ENCODE measurements at places on chromosomes 3 and 15. TPM values are rescaled to one million over a fixed set of nuclear protein-coding genes. Genes with fewer than 3 reads are reported as not detected.
A peak's percentile ranks its signal among the peaks of the same experiment; 100 is the strongest.

DNA sequence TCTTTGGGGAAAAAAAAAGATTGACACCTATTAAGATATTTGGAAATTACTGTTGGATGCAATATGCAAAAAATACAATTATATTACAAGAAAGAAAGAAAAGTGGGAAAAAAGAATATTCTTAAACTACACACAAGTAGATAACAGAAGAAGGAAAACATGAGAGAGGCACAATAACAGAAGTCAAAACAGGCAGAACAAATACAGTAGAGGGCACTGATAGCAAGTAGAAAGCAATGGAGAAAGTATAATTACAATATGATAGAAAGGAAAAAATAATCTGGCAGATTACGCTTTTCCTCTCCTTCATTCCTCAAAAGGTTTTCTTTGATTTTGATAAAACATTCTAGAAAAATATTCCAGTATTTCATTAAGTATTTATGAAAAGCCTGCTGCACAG is 72.1 kb downstream of the ADAM10 start:
- H3K36me3 ChIP-seq, result no peaks in the 10 kb centered on the region
- DNase-seq, result no peak
- H3K4me1 ChIP-seq, result no peaks in the 10 kb centered on the region
- no peaks in the 10 kb centered on the region for H3K27me3 ChIP-seq

DNA sequence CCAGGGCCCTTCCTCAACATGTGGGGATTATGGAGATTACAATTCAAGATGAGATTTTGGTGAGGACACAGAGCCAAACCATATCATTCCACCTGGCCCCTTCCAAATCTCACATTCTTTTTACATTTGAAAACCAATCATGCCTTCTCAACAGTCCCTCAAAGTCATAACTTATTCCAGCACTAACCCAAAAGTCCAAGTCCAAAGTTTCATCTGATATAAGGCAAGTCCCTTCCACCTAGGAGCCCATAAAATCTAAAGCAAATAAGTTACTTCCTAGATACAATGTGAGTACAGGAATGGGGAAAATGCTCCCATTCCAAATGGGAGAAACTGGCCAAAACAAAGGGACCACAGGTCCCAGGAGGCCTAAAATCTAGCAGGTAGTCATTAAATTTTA is 309.5 kb upstream of the SLITRK3 start:
- DNase-seq, result no peak
- H3K27ac ChIP-seq, result no peak overlapping the region
- no peaks in the 10 kb centered on the region for H3K36me3 ChIP-seq
- no peaks in the 10 kb centered on the region for H3K27me3 ChIP-seq
- no peak overlapping the region for H3K4me3 ChIP-seq

GRCh38 chr15:57784081-57784511 is 77.6 kb downstream of the POLR2M start:
- H3K27ac ChIP-seq, result no peak overlapping the region
- no peaks in the 10 kb centered on the region for H3K36me3 ChIP-seq
- H3K4me3 ChIP-seq, result no peak overlapping the region
- peak; percentile 53 for DNase-seq
- no peaks in the 10 kb centered on the region for H3K27me3 ChIP-seq

DNA sequence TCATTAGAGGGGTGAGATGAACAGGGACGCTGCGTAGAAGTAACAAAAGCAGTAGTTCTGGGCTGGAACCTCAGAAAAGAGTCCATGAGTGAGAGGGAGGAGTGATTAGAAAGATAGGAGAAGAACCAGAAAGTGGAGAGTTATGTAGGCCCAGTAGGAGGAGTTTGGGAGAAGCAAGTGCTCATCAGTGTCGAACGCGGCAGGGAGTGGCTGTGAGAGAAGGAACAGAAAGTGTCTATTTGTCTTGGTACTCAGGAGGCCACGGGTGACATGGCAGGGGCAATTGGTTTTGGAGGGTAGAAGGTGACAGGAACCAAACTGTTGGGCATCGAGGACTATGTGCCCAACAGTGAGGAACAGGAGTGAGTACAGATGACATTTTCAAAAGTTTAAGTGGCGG is 1.3 kb upstream of the INSYN1 start:
- no peak overlapping the region for H3K4me3 ChIP-seq
- DNase-seq, result no peak
- H3K36me3 ChIP-seq, result no peaks in the 10 kb centered on the region

DNA sequence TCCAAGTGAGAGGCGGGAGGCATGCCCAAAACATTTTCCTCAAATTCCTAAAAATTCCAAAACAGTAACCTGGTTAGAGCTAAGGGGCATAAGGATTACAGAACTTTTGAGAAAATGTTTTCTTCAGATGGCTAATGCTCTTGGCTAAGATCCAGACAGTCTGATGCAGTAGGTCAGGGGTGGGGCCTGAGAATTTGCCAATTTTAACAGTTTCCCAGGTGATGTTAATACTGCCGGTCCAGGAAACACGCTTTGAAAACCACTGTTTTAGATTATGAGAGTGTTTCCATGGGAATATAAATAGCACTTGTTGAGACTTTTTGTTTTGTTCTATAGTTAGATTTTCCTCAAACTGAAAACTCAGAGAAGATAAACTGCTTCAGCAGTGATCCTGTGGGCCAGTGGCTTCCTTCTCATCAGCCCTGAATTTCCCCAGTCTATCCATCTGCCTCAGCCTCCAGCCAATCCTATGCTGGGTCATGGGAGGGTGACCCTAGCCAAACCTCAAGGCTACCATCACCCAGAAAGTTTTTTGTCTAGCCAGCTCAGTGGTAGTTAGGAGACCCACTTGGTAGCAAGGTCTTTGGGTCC is 71.6 kb upstream of the ACP3 start:
- H3K36me3 ChIP-seq, result no peaks in the 10 kb centered on the region
- no peaks in the 10 kb centered on the region for H3K27me3 ChIP-seq
- no peaks in the 10 kb centered on the region for H3K4me1 ChIP-seq

DNA sequence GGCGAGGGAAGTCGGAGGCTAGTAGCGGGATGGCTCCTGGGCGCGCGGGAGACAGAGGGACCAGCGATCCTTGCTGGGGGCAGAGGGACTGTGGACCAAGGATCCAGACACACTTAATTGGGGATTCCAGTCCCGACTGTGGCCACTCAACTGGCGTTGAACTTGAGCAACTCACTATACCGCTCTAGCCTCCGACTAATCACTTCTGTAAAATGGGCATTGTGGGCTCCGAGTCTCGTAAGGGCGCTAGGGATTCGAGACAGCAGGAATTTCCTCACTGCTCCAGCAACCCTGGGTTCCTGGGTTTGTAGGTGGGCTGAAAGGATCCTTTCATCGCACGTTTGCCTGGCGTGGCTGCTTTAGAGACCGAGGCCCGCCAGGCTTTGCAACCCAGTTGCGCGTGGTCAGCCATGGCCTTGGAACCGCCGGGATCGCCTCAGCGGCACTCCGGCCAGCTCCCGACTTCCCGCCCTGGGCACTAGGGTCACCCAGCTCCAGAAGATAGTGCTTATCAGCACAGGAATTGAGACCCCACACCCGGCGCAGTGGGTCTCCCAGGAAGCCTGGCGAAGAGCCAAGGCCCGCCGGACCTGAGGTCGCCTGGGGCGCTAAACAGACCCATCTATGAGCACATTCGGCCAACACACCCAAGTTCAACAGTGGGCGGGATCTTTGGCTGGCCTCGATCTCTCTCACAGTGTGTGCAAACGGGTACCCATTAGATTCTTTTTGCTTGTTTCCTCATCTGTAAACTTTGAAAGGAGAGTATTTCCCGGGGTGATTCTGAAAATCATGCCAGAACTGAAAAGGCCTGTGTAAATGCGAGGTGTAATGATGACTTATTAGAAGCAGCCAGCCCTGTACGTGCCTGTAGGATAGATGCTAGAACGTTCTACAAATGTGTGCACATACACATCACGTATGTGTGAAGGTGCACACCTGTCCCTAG is 9.9 kb downstream of the FOXL2 start:
- no peaks in the 10 kb centered on the region for H3K27me3 ChIP-seq
- H3K27ac ChIP-seq, result no peak overlapping the region
- peak; percentile 17 for DNase-seq
- no peaks in the 10 kb centered on the region for H3K36me3 ChIP-seq

DNA sequence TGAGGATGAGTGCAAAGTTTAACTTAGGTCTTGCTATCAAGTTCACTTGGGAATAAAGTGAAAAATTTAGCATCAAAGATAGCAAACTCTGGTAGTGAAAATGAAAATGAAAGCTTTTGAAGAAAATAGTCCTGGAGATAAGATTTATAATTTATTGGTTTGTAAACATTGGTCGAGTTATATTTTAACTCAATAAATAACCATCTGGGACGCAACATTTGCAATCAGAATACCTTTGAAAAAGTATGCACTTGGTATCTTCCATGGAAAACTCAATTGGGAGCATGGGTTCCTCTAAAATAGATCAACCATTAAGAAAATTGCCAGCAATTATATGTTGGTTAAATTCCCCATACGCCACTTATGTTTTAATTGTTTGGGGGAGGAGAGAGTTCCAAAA is 209.5 kb downstream of the NAALADL2 start:
- DNase-seq, result no peak
- H3K27ac ChIP-seq, result no peak overlapping the region
- H3K4me3 ChIP-seq, result no peak overlapping the region
- H3K27me3 ChIP-seq, result no peaks in the 10 kb centered on the region
- no peaks in the 10 kb centered on the region for H3K36me3 ChIP-seq

DNA sequence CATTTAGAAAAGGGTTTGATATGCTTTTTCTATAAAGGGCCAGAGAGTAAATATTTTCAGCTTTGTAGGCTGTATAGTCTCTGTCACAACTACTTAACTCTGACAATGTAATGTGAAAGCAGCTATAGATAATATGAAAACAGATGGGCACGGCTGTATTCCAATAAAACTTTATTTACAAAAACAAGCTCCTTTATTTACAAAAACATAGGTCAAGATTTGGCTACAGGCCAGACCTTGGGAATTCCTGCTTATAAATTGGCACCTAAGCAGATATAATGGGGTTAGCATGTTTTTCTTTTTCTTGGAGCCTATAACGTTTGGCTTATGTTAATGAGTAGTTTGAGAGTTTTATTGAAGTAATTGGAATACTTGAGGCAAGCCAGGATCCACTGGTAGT is 119.4 kb upstream of the CGNL1 start:
- H3K4me1 ChIP-seq, result no peaks in the 10 kb centered on the region
- peaks cover 1% of the 10 kb centered on the region for H3K36me3 ChIP-seq
- H3K4me3 ChIP-seq, result no peak overlapping the region
- H3K27ac ChIP-seq, result no peak overlapping the region

- DNase-seq, result no peak
- no peak overlapping the region for H3K27ac ChIP-seq
- no peaks in the 10 kb centered on the region for H3K27me3 ChIP-seq
- H3K4me3 ChIP-seq, result no peak overlapping the region
- H3K36me3 ChIP-seq, result no peaks in the 10 kb centered on the region
Observed at GRCh38 chr3:154818676-154819255, 261.4 kb upstream of the MME start.

DNA sequence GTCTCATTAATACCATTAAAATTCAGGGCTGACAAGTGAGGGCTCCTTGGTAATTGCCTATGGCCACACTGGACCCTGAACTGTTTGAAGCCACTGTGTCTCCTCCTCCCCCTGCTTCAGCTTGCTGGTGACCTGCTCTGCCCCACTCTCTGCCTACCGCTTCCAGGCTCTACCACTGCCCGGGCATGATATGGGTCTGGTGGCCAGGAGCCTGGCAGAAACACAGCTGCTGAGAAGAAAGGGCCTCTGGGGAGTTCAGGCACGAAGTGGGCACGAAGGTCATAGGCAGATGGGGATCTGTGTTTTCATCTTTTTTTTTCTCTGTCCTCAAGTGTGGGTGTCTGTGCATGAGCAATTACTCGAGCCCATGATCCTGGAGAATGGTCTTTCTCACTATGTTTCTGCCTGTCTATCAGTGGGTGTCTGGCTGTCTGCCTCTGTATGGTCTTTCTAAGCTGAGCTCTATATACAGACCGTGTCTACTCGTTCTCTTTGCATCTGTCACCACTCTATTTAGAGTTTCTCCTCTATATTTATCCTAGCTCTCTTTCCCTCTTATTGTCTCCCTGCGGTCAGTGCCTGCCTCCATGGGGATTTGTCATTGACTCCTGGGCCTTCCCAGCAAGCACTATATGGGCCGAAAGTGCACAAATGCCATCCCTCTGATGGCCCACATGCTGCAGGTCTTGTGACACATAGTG is 42.1 kb upstream of the EPHB1 start:
- no peak overlapping the region for H3K27ac ChIP-seq
- H3K27me3 ChIP-seq, result no peaks in the 10 kb centered on the region
- H3K4me3 ChIP-seq, result no peak overlapping the region
- no peaks in the 10 kb centered on the region for H3K4me1 ChIP-seq
- H3K36me3 ChIP-seq, result no peaks in the 10 kb centered on the region
- no peak for DNase-seq

GRCh38 chr15:85500060-85500708 is 119.8 kb downstream of the AKAP13 start:
- H3K27ac ChIP-seq, result no peak overlapping the region
- H3K36me3 ChIP-seq, result no peaks in the 10 kb centered on the region
- H3K4me1 ChIP-seq, result no peaks in the 10 kb centered on the region
- H3K27me3 ChIP-seq, result no peaks in the 10 kb centered on the region
- no peak overlapping the region for H3K4me3 ChIP-seq
- no peak for DNase-seq

- H3K4me1 ChIP-seq, result peaks cover 1% of the 10 kb centered on the region
- DNase-seq, result no peak
- H3K27ac ChIP-seq, result no peak overlapping the region
- H3K27me3 ChIP-seq, result no peaks in the 10 kb centered on the region
- H3K36me3 ChIP-seq, result peaks cover 3% of the 10 kb centered on the region
- no peak overlapping the region for H3K4me3 ChIP-seq
Observed at GRCh38 chr3:64696896-64697295, 9.1 kb upstream of the ADAMTS9 start.

DNA sequence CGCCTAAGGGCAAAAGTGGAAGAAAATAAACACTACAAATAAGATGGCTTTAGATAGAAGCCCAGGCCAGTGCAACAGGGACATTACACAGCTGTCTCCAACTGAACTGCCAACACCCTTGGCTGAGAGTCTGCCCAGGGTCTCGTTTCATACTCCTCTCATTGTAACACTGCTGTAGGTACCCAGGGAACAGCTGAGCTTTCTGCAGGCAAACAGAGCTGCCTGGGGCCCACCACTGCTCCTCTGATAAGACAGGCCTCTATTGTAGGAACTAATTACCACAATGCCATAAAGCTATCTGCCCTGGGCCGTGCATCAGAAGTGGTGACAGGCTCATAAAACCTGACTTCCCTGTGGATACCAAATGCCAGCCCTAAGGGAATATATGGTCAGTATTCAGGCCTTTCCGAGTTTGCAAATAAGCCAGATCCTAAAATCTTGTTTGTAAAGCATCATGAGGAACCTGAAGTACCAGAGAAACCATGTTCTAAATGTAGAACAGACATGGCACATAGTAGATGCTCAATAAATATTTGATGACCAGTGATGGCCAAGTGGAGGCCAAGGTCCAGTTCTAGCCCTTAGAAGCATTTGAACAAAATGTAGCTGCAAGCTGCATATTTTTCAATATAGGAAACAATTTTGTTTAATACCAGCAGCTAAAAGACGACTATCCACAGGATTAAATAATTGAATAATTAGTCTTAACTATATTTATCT is 84.3 kb upstream of the NEO1 start:
- H3K4me1 ChIP-seq, result peaks cover 6% of the 10 kb centered on the region
- no peak for DNase-seq
- no peaks in the 10 kb centered on the region for H3K27me3 ChIP-seq
- no peak overlapping the region for H3K4me3 ChIP-seq
- no peaks in the 10 kb centered on the region for H3K36me3 ChIP-seq
- no peak overlapping the region for H3K27ac ChIP-seq

NRG4 gene
- polyA plus RNA-seq, result not detected

CLASP2 gene
- polyA plus RNA-seq, result 21.4 TPM

ADCY5 gene
- 16.3 TPM for polyA plus RNA-seq

SPATA12 gene
- polyA plus RNA-seq, result not detected
